Lung microvascular endothelial cell (primary cell): ENCODE measurements at places on chromosomes 6 and 20.

GRCh38 chr20:12058216-12058615, 140.5 kb downstream of the BTBD3 start:
- DNase-seq: no peak

GRCh38 chr6:127347178-127347577, 3.8 kb upstream of the ECHDC1 start:
- no peak for DNase-seq

GRCh38 chr6:53731866-53732636, 62.8 kb upstream of the LRRC1 start:
- no peak for DNase-seq

DNA sequence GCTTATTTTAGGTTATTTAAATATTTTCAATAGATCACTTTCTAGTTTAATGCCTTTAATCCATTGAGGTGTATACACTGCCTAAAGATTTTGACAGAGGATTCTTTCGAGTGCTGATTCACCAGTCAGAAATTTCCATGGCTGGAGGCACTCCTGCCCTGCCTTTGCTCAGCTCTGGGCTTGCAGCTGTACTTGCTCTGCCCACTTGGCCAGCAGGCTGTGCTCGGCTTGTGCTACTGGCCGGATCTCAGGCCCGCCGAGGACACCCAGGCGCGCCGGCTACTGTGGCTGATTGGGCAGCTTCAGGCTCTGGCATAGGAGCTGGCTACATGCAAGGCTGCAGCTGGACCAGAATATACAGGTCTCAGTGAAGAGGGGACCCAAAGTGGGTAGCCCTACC, 675.1 kb upstream of the MMS22L start:
- no peak for DNase-seq

DNA sequence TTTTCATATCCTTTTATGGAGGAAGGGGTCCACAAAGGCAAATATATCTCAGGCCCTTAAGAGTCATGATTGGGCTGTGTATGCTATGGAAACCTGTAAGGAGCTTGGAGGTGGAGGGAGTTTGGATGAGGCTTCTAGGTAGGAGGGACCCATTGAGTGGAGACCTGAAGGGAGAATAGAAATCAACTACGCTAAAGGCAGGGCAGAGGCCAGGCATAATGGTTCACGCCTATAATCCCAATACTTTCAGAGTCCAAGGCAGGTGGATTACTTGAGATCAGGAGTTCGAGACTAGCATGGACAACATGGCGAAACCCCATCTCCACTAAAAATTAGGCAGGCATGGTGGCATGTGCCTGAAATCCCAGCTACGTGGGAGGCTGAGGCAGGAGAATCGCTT, 34.4 kb upstream of the ZNF217 start:
- DNase-seq: no peak

DNA sequence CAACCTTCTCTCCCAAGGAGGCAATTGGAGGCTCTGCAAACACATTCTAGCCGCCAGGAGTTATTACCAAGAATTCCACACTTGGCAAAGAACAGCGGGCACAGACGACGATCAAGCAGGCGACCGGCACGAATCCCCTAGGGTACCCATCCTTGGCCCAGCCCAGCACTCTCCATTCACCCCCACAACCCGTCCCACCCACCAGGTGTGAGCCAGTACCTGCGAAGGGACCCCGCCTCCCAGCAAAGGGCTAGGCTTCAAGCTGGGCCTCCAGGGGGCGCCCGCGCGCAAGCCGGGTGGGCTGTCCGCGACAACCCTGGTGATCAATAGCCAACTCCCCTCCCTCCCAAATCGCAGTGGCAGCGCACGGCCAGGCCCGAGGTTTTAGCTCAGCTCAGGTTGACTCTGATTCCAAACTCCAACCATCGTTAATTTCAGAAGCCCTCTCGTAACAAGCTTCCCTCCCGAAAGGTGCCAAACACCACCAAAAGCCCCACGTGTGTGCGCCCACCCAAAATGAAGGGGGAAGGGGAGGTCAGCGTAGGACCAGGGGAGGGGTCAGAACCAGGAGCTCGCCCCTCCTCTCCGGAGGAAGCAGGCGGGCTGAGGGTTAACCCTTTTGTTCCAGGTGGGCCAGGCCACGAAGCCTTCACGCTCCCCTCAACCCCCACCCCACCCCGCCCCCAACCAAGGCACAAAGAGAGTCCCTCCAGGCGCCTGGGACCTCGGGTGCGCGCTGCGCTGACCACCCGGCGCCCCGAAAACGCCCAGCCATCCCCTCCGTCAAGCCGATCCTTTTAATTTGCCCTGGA, 2.1 kb downstream of the SALL4 start:
- DNase-seq: peak; percentile 49

- peak; percentile 49 for DNase-seq
These were observed 45.8 kb downstream of the GINS1 start for GRCh38 chr20:25453035-25453810.

DNA sequence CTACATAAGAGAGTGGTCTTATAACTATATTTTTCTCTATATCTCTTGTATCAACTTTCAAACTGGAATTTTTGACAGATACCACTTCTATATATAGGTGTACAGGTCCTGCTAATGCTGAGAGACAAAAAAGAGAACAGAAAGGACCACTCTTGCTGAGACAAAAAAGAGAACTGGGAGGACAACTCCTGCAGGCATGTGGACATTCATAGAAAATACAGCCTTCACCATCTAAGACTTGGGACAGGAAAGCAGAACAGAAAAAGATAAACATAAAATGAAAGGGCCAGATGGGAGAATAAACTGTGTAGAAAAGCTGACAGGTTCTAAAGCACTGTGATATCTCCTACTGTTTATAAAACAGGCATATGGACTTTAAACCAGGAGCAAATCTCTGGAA, 541.0 kb upstream of the ADGRB3 start:
- no peak for DNase-seq

GRCh38 chr6:137043710-137044365, 927 bp downstream of the IL20RA start:
- peak; percentile 25 for DNase-seq

- no peak for DNase-seq
These were observed 116.1 kb upstream of the CDH4 start for GRCh38 chr20:61135968-61136367.

DNA sequence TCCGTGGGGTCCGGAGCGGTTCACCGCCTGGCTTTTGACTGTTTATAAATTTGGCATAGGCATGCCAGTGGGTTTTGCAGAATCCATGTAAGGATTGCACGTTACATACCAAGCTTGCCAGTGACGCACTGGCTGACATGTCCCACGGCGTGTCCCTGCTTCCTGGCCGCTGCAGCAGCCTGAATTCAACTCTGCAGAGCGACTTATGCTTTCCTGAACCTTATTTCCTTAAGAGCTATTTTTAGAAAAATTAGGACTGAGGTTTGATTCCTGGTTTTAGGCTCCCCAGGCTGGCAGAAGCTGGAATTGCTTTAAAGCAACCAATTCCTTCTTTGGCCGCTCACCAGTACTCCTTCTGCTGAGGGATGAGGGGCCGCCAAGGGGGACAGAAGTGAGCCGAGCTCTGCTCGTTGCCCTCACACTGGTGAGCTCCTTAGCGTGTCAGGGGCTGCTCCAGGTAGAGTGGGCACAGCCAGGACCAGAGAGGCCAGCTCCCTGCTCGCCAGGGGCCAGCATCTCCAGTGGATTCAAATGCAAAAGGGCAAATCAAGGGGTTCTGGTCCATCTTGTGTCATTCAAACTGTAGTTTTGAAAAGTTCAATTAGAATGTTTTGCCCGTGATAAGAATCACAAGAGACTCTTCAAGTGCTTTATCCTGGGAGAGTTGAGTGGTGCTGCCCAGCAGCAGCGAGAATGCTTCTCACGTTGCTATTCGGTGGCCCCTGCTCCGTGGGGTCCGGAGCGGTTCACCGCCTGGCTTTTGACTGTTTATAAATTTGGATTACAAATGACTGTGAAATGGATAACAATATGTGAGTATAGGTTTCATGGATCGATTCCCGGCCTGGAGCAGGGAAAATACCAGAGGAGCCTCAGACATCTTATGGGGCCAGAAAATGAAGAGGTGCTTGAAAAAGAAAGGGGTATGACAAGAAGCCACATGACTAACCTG, 17.5 kb upstream of the IRF4 start:
- DNase-seq: no peak

DNA sequence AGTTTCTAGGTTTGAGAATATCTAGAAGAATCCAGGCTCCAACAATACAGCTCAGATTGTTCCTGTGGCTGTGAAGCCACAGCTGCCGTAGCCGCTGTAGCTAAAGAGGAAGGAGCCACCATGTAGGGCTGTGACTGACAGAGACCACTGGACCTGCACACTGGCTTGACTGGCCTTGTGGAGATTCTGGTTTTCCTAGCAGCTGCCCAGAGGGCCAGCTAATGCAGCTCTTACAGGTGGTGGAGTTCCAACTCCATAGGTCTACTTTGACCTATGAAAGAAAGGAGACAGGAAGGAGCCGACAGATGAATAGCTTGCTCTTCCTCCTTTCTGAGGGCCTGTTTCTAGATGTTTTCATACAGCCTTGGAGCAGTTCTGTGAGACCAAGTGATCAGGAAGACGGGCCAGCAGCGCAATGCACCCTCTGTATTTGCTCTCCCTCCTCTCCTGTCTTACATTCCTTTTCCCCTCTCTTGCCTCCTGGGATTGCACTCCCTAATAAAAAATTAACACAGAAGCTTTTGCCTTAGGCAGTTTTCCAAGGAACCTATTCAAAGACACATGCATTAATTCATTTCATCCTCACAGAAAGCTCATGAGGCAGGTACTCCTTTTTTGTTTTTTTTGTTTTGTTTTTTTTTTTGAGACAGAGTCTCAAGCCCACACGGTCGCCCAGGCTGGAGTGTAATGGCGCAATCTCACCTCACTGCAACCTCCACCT, 51.8 kb upstream of the MYB start:
- no peak for DNase-seq

GRCh38 chr6:122049341-122049740, 350.1 kb upstream of the HSF2 start:
- no peak for DNase-seq
